ENCODE measurements at places on chromosomes 3 and 15.

GRCh38 chr15:65088643-65089021 lies 12.1 kb downstream of the KBTBD13 start:
- DNase-seq = no peak

DNA sequence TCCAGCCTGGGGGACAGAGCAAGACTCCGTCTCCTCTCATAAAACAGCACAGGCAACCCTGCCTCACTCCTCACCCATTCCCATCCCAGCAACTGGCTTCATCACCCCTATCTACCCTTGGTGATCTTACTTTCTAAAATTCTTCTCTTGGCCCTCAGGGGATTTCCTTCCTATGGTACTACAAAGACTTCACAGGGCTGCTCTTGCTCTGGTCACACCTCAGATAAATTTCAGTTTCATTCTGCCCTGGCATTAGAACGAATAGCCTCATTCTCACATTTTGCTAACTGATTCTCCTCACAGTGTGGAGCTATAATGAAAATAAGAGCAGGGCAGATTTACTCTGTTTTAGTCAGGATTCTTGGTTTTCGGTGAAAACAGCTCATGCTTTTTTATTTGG lies 22.1 kb upstream of the CRBN start:
- no peak for DNase-seq

GRCh38 chr3:146581080-146581601 lies 24.0 kb downstream of the PLSCR5 start:
- DNase-seq = no peak

DNA sequence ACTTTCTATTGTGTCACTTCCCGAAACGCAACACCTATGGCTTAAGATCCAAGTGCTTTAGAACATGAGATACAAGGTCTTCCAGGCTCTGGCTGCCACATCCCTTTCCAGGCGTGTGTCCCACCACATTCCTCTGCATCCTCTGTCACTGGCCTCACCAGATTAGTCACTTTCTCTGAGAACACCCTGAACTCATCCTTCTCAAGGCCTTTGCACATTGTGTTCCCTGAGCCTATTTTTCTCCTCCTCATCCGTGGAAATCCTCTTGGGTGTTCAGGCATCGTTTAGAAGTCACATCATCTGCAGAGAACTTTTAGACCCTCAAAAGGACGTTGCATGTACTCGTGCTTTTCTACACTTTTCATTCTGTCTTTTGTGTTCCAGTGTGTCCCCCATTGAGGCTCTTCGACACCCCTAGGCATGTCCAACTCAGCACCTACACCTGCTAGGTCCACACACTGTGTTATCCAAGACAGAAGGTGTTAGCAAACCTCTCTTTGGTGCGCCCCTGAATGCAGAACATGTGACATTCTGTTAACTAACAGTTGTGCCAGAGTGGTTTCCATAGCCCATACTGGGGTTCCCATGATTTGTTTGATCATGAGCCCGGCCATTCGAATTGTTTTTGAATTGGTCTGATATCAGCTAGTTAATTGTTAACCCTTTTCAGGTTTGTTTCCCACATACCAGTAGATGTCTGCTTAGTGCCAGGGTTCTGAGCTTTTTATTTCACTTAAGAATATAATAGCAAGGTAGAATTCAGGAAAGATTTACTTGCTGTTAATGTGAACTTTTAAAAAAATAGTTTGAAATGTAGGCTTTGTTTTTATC lies 67.2 kb downstream of the LPP start:
- DNase-seq = no peak

GRCh38 chr15:47184003-47184907 lies 533.0 kb upstream of the SEMA6D start:
- DNase-seq = no peak

- no peak for DNase-seq
Measured at GRCh38 chr3:156353563-156353962, 201.4 kb downstream of the SSR3 start.

DNA sequence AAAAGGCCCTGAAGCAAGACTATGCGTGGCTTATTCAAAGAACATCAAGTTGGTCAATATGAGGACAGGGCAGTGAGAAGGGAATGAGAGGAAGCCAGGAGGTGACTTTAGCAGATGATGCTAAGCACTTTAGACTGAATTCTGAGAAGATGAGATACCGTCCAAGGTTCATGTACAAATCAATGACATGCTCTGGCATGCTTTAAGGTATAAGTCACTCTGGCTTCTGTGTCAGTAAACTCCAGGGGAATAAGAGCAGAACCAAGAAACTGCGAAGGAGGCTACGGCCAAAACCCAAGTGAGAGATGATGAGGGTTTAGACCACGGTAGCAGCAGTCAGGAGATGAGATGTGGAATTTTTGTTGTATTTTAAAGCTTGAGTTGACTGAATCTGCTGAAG lies 8.9 kb upstream of the CCDC50 start:
- no peak for DNase-seq

- no peak for DNase-seq
Measured at GRCh38 chr3:191959876-191960413, 499.0 kb downstream of the PYDC2 start.

DNA sequence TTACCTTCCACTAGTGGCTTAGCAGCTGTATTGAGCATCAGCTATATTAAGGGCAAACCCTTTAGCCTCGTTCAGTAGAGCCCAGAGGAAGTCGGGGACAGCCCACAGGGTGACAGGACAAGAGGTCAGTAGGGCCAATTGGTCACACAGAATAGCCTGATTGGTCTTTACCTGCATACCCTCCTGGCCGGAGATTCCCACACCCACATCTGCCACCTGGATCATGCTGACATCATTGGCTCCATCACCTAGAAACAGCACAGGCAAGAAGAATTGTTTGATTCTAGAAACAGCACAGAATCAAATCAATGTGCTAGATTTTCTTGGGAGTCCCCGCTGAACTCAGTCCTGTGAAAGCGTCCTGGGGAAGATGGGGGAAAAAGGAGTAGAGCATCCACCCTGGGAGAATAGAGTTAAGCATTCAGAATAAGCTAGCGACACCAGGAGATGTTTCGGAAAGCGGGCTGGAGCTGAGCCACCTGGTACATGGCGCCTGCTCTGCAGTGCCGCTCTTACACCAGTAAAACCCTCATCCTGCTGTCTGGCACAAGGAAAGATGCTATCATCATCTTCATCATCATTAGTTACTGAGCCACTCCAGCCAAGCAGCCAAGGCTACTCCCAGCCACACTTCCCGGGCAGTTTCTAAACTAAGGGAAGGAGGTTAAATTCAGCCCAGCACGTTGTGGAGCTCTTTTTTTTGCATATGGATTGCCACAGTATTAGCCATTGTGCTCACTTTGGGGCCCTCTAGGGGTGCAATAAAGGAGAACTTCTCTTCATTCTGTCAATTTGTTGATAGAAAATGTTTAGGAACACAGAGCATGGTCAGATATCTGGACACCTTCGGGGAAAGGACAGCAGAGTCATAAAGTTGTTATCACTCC lies 171.3 kb downstream of the ATP10A start:
- no peak for DNase-seq

DNA sequence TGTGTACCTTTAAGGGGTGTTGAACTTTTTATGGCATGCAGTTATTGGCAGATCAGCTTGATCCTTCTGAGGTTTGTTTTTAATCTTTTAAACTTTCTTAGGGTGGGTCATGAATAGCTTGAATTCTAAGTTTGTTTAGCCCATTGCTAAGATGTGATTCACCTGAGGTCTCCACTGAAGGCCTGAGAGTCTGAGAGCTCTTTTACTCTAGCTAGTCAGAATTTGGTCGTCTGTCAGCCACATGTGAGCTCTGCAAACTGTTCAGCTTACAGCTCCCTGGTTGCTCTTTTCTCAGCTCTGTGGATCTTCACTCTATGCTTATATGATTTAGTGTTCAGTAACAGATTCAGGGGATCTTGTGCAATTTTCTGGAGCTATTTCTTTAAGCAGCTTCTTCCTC lies 161.3 kb downstream of the ABHD5 start:
- no peak for DNase-seq

- DNase-seq = no peak
Measured at GRCh38 chr15:42048080-42048820, 27.4 kb upstream of the PLA2G4E start.

GRCh38 chr3:162525066-162525742 lies 1028.6 kb downstream of the OTOL1 start:
- DNase-seq = no peak

DNA sequence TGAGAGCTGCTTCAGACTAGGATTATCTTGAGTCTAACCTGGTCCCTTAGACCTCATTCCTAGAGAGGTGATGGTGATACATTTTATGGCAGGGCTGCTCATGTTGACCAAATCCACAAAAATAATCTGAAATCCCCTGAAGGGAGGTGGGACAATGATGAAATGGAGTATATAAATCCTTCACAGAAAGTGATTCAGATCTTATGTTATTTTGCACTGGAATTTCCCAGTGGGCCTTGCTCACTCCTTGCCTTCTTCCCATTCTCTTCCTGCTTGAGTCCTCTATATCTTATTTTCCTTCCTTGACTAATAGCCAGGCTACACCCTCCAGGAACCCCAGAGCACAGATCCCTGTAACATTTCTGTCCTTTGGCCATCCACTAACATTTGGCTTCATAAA lies 10.4 kb upstream of the TMEM202 start:
- no peak for DNase-seq

DNA sequence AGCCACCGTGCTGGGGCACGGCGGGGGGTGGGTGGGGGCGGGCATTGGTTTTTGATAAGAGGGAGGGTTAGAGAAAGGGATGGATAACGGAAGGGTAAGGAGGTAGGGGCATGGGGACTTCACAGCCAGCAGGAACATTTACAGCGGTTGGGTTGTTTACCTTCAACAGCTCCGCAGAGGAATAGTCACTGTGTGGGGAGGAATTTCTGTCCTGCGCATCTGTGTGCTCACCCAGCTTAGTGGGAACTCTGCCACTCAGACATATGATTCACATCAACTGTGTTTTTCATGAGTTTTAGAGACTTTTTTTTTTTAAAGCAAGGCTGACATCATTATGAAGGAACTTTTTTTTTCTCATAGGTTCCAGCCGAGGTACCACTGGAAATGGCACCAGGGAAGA lies 19.6 kb downstream of the CHRD start:
- no peak for DNase-seq

DNA sequence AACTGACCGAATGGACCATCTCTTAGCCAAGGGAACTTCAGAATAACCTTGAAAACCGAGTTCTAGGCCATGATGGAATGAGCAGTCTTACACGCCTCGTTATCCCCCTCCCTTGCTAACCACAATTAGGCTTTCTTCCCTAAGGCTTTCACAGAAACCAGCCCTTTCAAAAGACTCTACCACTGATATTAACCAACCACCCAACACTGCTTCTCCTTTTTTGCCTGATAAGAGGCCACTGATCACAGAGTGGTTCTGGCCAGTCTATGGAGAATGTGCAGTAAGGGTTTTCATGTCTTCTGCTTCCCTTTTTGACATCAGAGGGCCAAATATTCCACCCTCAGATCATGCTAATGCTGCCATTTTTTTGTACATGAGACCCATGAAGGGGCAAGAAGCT lies 59.3 kb downstream of the MCF2L2 start:
- DNase-seq = no peak

GRCh38 chr3:45508483-45509037 lies 86.0 kb upstream of the LIMD1 start:
- no peak for DNase-seq

- no peak for DNase-seq
Measured at GRCh38 chr3:188539631-188540194, 385.8 kb downstream of the LPP start.

DNA sequence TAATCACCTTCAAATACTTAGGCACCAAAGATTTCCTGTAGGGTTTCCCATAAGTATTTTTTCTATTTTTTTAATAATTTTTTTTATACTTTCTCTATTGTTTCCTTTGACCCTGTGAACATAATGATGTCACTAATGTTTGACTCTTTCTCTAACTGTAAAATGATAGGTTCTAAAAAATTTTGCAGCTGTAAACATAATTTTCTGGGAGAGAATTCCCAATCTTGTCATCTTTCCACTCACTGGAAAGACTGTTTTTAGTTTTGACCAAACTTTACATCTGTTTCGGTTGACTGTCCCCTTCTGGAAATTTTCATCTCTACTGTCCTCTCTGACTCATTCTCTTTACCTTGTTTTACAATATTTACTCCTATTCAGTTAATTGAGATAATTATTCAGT lies 5.5 kb upstream of the EPHA3 start:
- DNase-seq = no peak
